ENCODE measurements at places on chromosomes 12 and 14.

DNA sequence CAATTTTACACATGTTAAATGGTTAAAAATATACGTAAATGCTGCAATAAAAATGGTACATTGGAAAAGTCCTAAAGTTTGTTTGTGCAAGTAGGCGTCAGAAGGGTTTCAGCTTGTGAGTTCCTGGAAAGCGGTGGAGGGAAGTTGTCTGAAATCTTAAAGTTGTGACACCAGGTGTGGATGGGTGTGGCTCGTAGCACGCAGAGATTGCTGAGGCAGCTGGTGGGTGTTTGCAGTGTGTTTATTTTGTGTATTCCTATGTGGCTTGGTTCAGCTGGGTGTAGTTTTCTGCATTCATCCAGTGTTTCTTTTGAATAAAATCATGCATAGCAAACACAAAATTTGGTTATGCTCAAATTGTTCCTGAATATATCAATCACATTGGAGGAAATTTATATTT is 136.8 kb upstream of the TBX3 start:
- DNase-seq = no peak

DNA sequence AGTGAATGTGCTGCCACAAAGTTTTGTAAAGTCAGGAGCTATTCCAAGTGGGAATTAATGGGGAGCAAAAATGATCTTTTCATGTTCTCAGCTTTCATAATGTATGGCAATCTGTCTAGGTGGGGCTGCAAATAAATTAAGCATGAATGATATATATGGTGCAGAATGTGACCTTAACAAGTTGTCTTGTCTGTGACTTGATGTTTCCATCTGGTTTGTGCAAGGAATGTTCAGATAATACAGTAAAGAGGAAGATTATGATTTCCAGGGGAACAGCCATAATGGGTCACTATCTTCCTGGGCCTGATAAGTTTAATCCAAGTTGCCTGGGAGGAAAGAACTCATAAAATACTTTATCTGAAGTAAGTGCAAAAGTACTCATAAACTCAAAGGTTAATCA is 1815.8 kb upstream of the FLRT2 start:
- no peak for DNase-seq

GRCh38 chr14:56349960-56350359 is 229.6 kb upstream of the TMEM260 start:
- DNase-seq = no peak

- DNase-seq = no peak
Observed at GRCh38 chr12:75558287-75558686, 46.9 kb upstream of the KRR1 start.

DNA sequence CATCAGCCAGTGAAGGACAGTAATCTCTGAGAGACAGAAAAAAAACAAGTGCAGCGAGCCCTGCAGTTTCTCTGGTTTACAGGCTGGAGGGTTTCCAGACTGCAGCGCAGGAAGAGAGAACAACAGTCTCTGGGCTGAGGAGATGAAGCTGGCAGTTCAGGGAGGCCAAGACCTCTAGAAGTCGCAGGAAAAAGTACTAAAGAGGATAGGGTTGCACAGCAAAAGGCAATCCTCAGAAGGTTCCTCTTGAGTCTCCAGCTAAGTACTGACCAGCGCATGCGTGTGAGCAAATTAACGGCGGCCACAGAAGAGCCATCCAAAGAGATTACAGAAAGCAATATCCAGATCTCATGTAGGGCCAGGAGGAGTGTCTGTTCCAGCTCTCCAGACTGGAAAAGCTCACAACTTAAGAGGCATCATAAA is 12.2 kb upstream of the CCDC60 start:
- DNase-seq = no peak

GRCh38 chr14:92513204-92513965 is at the start of gene RIN3:
RIN3 (plus strand) TSS chr14:92513781; CDS start chr14:92513933, 152 bp downstream.
- no peak for DNase-seq

GRCh38 chr14:45716572-45716971 is 463.6 kb upstream of the MIS18BP1 start:
- DNase-seq = no peak

- DNase-seq = no peak
Observed at GRCh38 chr14:59461891-59462290, 3.3 kb downstream of the GPR135 start.

- peak; percentile 8 for DNase-seq
Observed at GRCh38 chr14:99026471-99026870, 245.5 kb downstream of the BCL11B start.

Data from stimulated activated CD4-positive, alpha-beta T cell treated with anti-CD3 and anti-CD28 coated beads, Interleukin-12 subunit alpha, Interleukin-12 subunit beta, amount 100 ng/mL, for 48 hours (primary cell).